ENCODE measurements at places on chromosomes 3 and 15.

DNA sequence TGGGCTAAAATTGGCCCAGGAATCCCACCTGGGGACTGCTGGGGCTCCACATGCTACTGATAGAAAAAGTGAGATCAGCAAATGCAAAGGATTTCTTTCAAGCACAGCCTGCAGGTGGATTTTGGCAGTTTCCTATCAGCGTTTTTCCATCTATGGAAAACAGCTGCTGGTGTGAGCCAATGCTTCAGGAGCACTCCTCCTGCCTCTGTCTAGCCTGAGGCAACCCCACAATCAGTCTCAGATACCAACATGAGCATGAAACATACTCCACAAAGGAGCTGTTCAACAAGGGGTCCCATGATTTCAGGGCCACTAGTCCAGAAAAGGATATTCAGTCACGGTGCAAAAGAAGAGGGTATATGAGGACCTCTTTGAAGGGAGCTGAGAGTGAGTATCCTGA is 311.5 kb upstream of the THBS1 start:
- DNase-seq = peak; percentile 45

GRCh38 chr3:96711816-96712215 is 102.6 kb upstream of the EPHA6 start:
- DNase-seq = no peak

- peak; percentile 85 for DNase-seq
Observed at GRCh38 chr15:60255390-60255789, 142.4 kb downstream of the ANXA2 start.

- no peak for DNase-seq
Observed at GRCh38 chr3:131782751-131783150, 252.1 kb downstream of the CPNE4 start.

GRCh38 chr15:70127288-70127746 is 29.6 kb upstream of the TLE3 start:
- DNase-seq = no peak

DNA sequence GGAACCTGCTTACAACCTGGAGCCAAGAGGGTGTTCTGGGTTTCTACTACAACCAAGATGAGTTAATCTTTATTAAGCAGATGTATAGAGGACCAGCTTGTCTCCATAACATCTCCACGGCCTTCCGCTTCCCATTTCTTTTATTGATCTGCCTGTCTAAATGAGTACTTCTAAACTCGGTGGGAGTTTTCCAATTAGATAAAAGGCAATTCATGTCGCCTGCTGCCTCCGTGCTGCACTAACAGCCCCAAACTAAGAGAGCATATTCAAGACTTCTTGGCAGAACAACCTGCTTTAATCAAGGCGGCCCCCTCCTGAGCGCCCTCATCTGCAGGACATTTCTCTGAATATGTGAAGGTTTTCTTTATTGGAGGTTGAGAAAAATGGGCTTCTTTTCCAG is 270.1 kb downstream of the PDCD6IP start:
- no peak for DNase-seq

GRCh38 chr3:106725566-106725965 is 651.7 kb upstream of the CCDC54 start:
- DNase-seq = no peak

DNA sequence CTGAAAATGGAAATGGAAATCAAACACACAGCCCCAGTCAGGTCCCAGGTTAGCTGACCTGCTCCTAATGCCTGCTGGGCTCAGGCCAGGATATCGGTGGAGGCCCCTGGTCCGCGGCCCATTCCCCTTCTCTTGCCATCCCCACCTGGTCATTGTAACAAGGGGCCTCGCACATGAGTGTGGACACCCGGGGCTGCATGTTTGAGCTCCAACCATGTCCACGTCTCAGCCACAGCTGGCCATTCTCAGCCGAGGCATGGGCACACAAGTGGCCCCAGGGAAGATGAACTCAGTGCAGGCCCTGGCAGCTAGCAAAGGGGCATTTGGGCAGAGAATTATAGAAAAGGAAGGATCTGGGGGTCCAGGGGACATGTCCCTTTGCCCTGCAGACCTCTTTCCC is 41.7 kb downstream of the FAM174B start:
- no peak for DNase-seq

- no peak for DNase-seq
Observed at GRCh38 chr3:43389388-43390254, 103.3 kb downstream of the SNRK start.

- no peak for DNase-seq
Observed at GRCh38 chr3:38331257-38332022, 15.1 kb upstream of the XYLB start.

DNA sequence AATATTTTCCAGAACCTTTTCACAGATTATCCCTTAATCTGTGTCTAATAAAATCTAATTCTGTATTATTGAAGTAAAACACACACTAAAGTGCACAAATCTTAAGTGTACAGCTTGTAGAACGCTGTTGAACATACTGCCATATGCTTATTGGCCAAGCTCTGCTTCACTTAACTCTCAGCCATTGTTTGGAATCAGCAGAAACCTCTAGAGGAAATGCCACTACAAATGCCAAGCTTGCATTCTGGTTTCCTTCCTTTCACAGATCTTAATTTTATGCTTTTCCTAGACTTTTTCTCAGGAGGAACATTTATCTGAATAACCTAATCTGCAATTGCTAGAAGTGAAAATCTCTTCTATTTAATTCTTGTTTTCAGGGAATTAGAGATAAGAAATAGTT is 10.1 kb downstream of the MNS1 start:
- DNase-seq = no peak

- no peak for DNase-seq
Observed at GRCh38 chr3:12278566-12278965, 10.3 kb upstream of the PPARG start.

DNA sequence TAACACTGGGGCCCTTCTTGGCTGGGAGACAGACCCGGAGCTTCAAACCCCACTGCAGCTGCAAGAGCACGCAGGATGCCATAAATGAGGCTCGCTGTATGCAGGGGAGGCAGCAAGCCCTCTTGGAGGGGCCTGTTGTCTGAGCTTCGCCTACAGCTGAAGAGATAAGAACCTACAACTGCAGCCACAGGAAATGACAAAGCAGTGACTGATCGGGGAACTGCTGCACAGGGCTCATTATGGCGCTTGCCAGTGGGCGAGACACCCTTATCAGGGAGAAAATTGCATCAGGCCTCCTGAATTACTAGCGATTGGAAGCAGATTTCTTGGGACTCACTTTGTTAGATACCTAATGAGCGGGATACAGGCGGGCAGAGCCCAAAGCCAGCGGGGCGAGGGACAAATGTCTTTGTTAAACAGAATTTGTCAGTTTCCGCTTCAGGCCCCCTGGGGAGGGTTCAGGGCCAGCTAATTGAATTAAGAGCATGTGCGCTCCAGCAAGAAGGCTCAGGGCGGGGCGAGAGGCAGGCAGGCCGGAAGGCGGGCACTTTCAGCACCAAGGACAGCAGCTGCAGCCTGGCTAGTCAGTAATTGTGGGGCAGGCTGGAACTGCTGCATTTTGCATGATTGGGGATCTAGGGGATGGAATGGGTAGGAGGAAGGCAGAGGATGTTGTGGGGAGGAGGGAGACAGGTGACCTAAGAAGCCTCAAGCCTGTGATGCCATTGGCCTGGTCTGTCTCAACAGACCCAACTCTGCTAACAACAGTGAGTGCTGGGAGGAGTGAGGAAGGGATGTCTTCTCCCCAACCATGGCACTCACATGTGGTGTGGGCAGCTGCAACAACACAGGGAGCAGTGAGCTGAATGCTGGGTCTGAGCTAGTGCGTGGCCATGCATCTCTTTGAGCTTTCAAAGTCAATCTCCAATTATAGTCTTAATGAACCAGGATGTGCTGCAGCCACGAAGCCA is 55.3 kb downstream of the CCDC33 start:
- DNase-seq = peak; percentile 97

- no peak for DNase-seq
Observed at GRCh38 chr15:64600794-64601193, 140.4 kb downstream of the ZNF609 start.

DNA sequence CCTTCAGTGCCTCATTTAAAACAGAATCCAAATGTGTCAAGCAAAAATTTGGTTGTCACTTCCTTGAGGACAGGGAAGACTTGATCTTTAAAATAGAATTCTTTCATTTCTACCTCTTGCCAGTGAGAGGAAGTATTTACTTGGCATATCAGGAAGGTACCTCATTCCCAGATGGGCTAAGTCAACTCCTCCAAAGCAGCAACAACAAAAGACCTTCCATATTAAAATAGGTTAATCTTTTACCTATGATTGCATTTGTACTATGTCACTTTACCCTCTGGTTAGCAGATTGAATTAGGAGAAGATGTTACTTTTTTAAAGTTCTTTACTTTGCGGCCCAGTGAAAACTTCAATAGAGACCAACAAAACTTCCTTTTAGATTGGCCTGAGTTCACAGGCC is 462.1 kb upstream of the ADAMTS9 start:
- no peak for DNase-seq

DNA sequence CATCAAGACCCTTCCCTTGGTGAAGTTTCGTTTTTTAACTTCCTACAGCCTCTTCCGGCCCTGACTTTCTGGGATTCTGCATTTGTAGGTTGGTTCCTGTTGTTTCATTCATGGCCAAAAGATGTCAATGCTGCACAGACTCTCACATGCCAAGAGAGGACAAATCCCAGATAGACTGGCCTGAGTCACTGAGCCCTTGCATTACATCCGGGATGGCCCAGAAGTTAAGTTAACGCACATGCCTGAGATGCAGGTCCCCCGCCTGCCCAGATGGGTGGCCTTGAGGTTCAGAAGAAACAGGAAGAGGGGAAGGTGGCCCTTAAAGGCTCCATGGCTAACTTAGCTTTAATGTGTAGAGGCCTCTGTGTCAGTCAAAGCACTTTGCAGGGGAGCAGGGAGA is 51.6 kb upstream of the SRGAP3 start:
- DNase-seq = no peak

- peak; percentile 80 for DNase-seq
Observed at GRCh38 chr3:59502806-59503205, 453.0 kb upstream of the CFAP20DC start.

- DNase-seq = peak; percentile 19
Observed at GRCh38 chr3:178382449-178383061, 153.7 kb upstream of the KCNMB2 start.

DNA sequence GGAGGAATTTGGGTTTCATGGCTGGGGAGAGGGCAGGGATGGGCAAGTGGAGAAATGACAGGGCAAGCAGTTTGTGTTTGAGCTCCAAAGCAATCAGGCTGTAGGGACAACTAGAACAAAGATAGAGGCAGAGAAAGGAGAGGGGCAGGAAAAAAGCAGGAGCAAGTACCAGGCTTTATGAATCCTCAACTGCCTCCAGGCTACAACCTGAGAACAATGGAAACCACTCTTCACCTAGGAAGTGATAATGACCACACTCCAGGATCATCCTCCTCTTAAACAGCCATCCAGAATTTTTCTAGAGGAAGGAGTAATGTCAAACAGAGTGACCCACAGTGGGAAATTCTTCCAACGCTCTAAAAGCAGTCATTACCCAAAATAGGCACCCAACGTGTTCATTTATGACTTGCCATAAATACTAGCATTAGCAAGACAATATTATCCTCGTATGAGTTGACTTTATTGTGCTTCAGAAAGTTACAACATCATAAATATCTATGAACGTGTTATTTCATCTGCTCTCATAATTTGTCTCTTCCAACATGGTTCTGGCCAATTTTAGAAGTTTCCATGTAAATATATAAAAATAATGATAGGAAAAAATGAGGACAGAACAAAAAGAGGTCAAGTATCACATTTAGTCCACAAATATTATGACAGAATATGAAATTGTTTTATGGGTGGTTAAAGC is 50.5 kb downstream of the TNFAIP8L3 start:
- DNase-seq = no peak

GRCh38 chr15:72890043-72890442 is 106.5 kb upstream of the ADPGK start:
- no peak for DNase-seq

- no peak for DNase-seq
Observed at GRCh38 chr3:184769382-184770170, 42.4 kb upstream of the VPS8 start.

DNA sequence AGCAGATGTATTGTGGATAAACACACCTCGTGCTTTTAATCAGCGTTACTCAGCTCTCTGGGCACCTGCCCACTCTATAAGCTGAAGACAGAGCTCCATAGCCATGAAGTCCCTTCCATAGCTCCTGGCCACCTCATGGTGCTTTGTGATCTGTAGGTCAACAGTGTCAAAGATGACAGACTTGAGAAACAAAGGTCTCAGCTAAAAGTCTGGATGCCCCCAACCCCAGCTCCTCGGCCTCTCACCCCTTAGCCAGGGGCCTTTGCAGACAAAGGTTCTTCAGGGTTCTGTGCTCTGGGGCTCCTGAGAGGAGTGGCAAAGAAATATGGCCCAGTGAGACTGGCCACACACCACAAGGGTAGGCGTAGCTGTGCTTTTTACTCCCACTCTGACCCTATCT is 168.6 kb downstream of the KLF13 start:
- DNase-seq = no peak

- no peak for DNase-seq
Observed at GRCh38 chr3:108407886-108408285, 102.5 kb downstream of the MYH15 start.

DNA sequence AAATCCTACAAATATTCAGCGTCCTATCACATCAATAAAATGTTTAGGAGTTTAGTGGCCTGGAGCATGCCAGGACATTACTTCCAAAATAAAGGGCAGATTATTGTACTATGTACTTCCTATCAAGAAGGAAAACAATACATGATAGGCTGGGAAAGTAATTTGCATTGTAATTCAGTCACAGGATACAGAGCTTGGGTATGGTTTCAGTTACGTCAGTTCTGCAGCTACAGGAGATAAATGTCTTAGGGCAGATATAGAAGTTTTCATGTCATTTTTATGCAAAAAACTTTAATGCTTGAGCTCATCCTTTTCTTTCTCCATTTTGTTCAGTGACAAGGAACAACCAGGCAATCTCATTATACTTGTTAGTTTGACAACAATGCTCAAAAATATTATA is 155.2 kb downstream of the NFKBIZ start:
- DNase-seq = no peak

DNA sequence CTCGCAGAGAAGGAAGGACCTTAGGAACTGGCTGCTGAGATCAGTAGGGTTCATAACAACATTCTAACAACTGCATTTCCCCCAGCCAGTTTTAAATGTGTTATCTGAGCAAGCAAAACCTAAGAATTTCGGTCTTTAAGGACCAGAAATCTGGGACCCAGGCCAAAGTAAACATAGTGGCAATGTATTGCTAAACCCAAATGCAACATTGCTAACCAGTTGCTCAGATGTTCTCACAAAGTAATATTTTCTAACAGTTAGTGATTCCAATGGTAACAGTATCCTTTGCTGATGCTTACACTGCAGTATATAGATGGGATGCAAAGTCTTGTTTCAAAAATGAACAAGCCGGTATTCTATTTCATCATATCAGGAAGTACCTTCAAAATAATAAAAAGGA is 254.3 kb downstream of the RYR3 start:
- DNase-seq = no peak
